Esophagus squamous epithelium (tissue), 5 donors: ENCODE measurements at places on chromosomes 12 and 14.

DNA sequence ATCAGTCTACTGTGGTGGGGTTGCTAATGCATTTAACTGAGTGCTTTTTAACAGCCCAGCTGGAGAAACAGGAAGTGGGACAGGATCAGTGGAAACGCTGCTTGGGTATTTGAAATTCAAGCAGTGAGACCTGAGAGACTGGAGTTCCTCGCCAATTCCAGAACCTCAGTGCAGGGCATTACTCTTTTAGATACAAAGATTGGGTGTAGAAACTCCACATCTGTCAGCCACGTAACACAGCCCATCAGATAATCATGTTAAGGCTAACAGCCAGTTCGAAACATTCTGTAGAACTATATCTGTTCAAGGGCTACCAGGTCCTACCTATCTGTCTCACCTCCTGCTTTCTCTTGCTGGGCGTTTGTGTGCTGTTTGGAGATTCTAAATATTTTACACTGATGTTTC lies 45.5 kb downstream of the RAD52 start:
- DNase-seq: no peak

DNA sequence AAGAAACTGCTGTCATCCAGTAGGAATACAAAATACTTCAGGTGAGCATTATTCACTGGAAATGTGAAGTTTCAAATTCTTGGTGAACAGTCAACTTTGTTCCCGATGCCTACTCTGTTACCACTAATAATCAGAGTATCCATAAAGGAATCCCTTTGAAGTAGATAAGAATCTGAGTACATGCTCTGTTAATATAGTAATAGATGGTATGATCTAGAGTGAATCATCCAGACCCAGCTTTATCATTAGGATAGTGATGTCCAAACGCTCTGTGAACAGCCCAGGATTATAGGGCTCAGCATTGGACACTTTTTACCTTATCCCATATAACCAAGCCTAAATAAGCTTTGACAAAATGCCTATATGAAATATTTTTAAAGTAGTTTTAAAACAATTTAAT lies 33.3 kb downstream of the PPP2R3C start:
- DNase-seq: no peak

- DNase-seq: no peak
Observed at GRCh38 chr14:52049271-52049670, 19.6 kb downstream of the NID2 start.

GRCh38 chr12:76340680-76341435 lies 7.4 kb downstream of the BBS10 start:
- no peak for DNase-seq

- DNase-seq: no peak
Observed at GRCh38 chr12:89343127-89343526, 9.2 kb downstream of the DUSP6 start.

DNA sequence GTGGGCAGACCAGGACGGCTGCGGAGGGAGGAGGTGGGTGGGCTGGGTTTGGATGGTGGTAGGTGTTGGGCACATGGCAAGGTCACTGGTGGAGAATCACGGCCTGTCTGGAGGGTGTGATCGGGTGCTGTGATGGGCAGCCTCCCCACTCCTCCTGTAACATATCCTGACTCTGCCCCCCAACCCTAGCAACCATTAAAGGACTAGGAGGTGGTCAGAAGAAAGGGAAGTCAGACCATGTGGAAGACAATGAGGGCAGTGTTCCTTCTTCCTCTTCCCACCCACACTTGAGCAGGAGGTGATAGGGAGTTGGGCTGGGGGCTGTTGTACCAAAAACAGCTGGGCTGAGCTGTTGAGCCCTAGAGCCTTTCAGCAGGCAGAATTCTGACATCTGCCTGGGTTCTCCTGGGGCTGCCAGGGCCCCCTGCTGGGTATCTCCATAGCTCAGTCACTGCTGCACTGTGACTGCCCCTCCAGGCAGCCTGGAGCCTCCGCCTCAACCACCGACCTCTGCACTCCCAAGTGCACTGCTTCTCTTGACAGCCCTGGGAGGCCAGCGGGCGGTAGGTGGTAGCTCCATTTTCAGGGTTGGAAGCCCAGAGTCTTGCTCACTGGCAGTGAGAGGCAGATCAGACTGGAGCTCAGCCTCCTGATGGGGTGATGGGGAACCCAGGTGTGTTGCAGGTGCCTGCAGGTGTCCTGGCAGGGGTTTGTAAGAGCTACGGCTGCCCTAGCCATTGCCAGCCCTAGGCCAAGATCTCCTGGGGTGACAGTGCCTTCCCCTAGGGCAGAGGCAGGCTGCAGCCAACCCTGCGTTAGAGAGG lies 15.4 kb downstream of the VASH1 start:
- DNase-seq: no peak

GRCh38 chr12:49094160-49094974 lies at the start of gene DHH:
TSS of gene DHH (minus strand) at chr12:49094801. CDS start at chr12:49094512, 289 bp downstream.
- DNase-seq: no peak

GRCh38 chr12:19397534-19397933 lies 41.8 kb upstream of the AEBP2 start:
- DNase-seq: no peak

DNA sequence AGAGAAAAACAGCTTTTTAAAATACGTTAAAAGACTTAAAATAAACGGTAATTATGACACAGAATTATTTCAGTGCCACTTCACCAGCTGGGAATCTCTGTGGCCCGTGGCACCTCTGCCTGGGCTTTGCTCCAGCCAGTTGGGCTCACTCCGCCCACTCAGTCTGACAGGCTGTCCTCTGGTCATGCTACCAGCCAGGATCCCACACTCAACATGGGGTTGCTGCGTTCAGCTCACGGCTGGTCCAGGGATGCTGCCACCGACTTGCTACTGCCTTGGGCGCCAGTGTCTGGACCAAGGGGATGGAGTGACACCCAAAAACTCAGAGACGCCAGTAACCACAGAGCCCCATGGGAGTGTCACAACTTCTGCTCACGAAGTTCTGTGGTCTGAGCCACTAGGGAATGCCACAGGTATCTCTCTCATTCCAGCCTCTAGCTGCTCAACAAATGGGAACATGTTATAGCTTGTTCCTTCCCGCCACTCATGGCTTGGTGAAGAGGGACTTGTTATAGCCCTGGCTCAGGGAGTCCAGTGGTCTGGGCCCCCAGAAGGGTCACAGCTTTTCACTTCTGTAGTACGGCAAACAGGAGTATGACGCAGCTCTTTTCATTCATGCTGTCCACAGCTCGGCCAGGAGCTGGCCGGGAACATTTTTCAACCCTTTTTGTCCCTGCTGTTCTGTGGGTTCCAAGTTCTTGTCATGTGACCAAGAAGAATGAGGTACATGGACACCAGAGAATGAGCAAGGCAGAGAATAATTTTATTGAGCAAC lies 23.4 kb upstream of the ATXN7L3B start:
- no peak for DNase-seq

DNA sequence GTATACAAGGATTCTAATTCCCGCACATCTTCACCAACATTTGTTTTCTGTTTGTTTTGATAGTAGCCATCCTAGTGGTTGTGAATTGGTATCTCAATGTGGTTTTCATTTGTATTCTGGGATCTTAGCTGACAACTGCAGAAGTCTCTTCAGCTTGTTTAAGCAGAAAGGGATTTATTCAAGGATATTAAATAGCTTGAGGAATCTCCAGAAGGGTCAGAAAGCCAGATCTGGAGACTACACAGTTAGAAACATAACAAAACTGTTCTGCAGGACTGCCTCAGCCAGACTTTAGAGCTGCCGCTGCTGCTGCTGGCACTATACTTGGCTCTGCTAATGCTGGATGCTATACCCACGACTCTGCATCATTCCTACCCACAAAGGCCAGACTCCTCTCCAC lies 13.4 kb upstream of the CDKL1 start:
- DNase-seq: no peak

GRCh38 chr14:72714094-72714493 lies 179.8 kb downstream of the DPF3 start:
- DNase-seq: no peak

DNA sequence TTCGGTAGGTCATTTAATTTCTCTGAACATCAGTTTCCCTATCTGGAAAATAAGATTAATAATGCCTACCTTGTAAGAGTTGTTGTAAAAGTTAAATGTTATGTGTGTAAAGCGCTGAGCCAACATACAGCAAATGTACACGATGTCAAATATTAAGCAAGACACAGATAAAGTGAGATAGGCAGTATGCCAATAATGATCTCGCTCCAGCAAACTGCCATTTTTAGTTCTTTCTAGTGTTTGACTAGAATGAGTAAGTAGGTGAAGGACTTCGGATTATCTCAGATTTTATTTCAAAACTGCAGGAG lies 840 bp downstream of the DHRS7 start:
- DNase-seq: no peak
